ENCODE measurements at places on chromosomes 11 and 22. TPM values are rescaled to one million over a fixed set of nuclear protein-coding genes. Genes with fewer than 3 reads are reported as not detected.

Gene POLR3H
- 13.2 TPM for total RNA-seq

DNA sequence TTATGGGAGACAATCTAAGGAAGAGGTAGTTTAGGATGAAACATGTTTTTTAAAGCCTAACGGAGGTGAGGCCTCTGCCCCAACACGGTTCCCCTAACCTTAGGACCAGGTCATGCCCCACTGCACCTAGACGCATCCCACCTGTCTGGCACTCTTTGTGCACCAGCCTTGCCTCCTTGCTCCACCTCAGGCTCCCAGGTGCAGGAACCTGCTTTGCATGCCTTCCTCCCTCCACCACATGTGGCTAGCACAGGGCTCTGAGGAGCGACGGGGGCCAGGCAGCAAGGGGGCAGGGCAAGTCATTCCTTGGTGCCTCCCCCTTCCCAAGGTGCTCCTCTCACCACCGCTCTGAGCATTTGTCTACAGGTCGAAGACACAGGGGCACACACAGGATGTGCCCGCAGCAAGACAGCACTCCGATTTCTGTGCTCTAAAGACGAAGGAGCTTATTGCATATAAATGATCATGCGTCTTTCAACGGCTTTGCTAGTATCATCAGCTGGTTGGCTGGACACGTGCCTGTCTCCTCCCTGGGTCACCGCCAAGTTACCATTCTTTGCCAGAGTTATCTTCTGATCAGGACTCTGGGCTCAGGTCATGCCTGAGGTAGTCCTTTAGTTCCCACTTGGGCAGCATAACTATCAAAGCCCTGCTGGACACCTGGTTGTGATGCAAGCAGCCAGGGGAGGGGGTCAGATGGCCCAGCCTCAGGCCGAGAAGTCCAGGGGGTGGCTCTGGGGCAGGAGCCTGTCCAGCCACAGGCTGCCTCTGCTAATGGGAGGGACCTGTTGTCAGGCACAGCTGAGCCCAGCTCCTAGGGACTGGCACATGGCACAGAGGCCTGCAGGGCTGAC, 172.0 kb upstream of the NTM start:
- no peak overlapping the region for H3K4me3 ChIP-seq
- no peak for DNase-seq
- no peak overlapping the region for H3K27ac ChIP-seq
- H3K36me3 ChIP-seq = no peaks in the 10 kb centered on the region
- peaks cover 34% of the 10 kb centered on the region for H3K27me3 ChIP-seq

Gene UBQLNL
- total RNA-seq = 0.18 TPM

Gene INPP5J
- 0.35 TPM for total RNA-seq

Gene KRTAP5-9
- not detected for total RNA-seq

Gene USH1C
- total RNA-seq = 0.22 TPM

- H3K4me1 ChIP-seq = peaks cover 9% of the 10 kb centered on the region
- H3K4me3 ChIP-seq = no peak overlapping the region
- no peaks in the 10 kb centered on the region for H3K27me3 ChIP-seq
- no peak for DNase-seq
Measured at GRCh38 chr11:12886508-12886907, 122.6 kb upstream of the RASSF10 start.

- peak overlapping the region; percentile 94 for H3K27ac ChIP-seq
- peaks cover 44% of the 10 kb centered on the region for H3K4me1 ChIP-seq
- H3K36me3 ChIP-seq = no peaks in the 10 kb centered on the region
- peak overlapping the region; percentile 46 for H3K4me3 ChIP-seq
- H3K27me3 ChIP-seq = no peaks in the 10 kb centered on the region
Measured at GRCh38 chr22:35914665-35915476, 113.8 kb downstream of the RBFOX2 start.

Gene GDPD4
- 0.13 TPM for total RNA-seq

- H3K36me3 ChIP-seq = peaks cover 18% of the 10 kb centered on the region
- H3K27ac ChIP-seq = peak overlapping the region; percentile 71
- peaks cover 2% of the 10 kb centered on the region for H3K27me3 ChIP-seq
- H3K4me1 ChIP-seq = peaks cover 60% of the 10 kb centered on the region
- DNase-seq = peak; percentile 54
Measured at GRCh38 chr22:24156141-24156912, 25.0 kb upstream of the SUSD2 start.
